Amniotic stem cell (primary cell): ENCODE measurements at places on chromosomes 6 and 20.

GRCh38 chr6:3584606-3585005 is 127.8 kb upstream of the SLC22A23 start:
- DNase-seq: no peak

- DNase-seq: peak; percentile 18
Measured at GRCh38 chr20:59455402-59456341, 148.7 kb upstream of the PHACTR3 start.

DNA sequence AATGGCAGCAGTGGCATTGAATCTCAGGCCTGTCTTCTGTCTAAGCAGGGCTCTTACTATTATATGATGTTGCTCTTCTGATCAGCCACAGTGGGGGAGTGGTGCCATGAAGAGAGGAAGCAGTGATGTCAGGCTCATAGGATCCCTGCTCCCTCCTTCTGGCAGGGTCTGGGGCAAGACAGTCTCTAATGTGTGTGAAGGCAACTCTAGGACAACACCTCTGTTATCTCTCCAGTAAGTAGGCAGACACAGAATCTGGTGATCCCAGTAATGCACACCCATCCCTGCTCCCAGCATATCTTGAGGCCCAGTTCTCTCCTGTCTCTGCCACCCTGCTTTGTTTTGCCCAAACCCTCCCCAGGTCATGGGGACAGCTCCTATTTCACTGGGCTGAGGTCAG is 8.8 kb downstream of the C20orf202 start:
- no peak for DNase-seq

GRCh38 chr6:44656691-44657090 is 269.2 kb downstream of the CDC5L start:
- no peak for DNase-seq

GRCh38 chr20:1373614-1374013 is 19.2 kb downstream of the FKBP1A start:
- no peak for DNase-seq

DNA sequence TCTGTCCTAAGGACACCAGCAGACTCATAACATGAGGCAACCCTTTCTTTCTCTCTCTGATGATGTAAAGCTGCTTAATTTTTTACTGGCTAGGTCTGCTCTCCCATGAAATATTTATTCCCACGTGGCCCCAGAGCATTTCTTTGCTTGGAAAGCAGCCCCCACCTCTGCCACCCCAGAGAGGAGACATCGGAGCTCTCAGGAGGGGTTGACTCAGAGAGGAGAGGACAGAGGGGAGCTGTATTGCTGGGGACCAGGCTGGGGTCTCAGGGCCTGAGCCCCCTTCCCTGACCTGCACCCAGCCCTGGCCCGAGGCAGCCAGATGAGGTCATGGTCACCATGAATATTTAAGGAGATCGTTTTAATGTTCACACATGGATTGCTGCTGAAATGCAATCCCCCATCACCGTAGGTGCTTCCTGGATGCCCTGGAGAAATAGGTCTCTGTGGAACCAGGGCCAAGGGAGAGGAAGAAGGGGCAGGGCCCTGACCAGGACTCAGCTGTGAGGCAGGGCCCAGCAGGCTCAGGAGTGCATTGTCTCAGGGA is 117.5 kb downstream of the DLL1 start:
- no peak for DNase-seq
